GM04504 (cell line): ENCODE measurements at places on chromosomes 2 and 18.

GRCh38 chr2:240149943-240150784 lies 9.7 kb upstream of the OTOS start:
- no peak for DNase-seq

GRCh38 chr18:22169889-22170420 lies 566 bp downstream of the GATA6 start:
- no peak for DNase-seq

DNA sequence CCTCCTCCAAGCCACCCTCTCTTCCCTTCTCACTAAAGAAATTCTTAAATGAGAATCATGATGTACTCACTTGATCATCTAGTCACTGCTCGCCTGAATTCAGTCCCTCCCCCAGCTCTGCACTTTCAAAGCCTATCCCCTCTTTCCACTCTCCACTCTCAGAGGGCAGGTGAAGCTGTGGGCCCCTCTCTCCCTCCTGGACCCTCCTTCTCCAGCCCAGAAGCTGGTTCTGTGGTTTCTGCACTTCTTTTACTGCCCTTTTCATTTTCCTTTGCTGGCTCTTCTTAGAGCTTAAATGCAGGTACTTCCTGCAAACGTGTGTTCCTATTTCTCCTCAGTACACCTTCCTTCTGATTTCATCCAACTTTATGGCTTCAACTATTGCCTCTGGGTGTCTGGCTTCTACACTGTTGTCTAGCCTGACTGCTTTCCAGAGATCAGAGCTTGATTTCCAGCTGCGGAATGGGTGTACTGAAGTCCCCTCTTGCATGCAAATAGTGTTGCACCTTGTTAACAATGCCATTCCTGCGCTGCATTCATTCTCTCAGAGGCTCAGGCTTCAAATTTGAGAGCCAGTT lies 15.3 kb upstream of the TXNDC2 start:
- no peak for DNase-seq

DNA sequence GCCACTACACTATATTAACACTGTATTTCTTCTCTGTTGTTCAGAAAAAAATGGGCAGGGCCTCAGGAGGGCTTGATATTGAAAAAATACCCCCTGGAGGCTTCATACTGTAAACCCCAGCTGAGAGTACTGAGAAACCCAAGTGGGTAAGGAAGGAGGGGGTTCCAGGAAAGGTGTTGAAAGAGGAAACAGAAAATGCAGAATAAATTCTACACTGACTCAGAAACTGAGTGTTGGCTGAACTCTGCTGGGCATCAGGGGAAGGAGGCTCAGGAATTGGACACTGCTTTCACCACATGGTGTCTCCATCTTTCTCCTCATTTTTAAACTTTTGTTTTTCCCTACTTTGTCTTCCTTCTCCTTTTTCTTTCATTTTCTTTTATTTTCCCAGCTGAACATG lies 253.7 kb downstream of the DYM start:
- no peak for DNase-seq

- no peak for DNase-seq
Measured at GRCh38 chr2:176171351-176172006, 14.4 kb downstream of the HOXD3 start.

DNA sequence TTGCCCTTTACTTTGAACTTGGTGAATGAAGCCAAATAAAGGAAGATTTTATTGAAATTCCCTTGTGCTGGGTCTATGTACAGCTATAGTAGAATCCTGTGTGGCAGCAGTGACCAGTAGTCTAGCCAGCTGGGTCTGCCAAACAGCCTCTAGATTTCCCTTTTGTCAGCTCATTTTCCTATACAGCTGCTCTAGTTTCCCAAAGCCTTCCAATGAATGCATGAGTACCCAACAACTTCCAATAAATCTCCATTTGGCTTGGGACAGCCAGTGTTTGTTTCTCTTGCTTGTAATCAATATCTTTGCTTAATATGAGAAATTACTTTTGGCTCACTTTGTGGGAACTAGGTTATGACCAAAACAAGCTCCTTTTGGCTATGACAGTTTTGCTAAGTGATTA lies 43.6 kb downstream of the SCN9A start:
- no peak for DNase-seq

GRCh38 chr2:225378984-225379383 lies 20.5 kb upstream of the NYAP2 start:
- DNase-seq: no peak

GRCh38 chr18:26642440-26643348 lies 94.3 kb upstream of the KCTD1 start:
- no peak for DNase-seq

DNA sequence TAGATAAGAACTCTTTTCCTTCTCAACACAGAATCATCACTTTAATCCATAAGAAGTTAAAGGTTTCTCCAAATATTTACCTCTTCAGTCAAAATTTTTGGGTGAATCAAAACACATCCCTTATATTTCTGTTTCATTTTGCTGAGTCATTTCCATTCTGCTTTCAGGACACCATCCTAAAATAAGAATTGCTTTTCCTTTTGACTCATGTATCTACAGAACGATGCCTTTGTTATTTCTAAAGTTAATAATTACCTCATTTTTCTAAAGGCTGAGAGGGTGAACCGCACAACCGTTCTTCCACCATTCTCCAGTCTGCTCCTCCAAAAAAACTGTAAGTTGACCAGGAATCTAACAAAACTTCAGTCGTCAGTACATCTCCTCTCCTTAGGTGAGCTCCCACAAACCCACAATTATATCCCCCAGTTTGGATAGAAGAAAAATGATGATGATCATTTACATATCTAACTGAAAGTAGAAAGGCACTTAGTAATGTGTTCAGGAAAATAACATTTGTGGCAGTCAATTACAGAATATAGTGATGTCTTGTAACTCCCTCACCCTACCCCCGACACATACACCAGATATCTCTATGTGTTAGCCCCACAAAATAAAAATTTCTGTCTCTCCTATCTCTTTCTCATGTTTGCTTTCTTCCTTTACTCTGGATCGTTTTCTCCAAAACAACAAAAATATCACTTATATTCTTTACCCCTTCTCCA lies 162.5 kb downstream of the RAD51AP2 start:
- DNase-seq: no peak

GRCh38 chr2:96841701-96842495 lies 1.9 kb downstream of the ANKRD23 start:
- no peak for DNase-seq

GRCh38 chr2:240728361-240728760 lies 36.7 kb downstream of the AQP12A start:
- DNase-seq: no peak

DNA sequence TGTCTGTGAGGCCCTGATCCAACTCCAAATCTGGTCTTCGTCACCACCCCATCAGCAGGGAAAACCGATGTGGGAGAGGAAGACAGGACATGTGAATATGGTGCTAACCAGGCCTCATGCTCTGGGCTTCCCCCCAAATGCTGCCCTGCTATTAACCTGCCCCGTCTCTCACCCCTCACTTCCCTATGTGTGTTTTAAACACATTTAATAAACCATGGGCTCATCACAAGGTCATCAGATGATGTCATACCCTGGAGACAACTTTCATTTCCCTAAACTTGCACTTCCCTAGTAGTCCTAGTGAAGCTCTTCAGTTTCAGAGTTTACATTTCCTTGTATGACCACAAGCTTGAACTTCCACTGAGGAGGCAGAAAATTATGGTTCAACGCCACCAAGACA lies 49.9 kb downstream of the CD8B2 start:
- no peak for DNase-seq

DNA sequence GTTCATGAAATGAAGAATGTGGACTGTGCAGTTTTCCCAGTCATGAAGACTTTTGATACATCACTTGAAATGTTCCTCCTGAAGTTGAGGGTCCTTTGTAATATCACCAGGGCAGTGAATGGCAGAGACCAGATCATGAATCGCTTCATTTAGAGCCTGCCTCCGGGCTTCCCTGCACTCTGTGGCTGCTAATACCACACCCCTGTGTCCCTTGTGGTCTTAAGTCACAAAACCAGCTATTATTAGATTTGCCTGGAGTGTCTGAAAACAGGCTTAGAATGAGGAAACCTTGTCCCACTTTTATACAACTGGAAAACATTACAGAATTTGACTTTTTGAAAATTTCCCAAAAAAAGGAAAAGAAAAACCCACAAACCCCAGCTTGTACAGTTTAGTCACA lies 147.9 kb downstream of the MGAT5 start:
- DNase-seq: no peak

DNA sequence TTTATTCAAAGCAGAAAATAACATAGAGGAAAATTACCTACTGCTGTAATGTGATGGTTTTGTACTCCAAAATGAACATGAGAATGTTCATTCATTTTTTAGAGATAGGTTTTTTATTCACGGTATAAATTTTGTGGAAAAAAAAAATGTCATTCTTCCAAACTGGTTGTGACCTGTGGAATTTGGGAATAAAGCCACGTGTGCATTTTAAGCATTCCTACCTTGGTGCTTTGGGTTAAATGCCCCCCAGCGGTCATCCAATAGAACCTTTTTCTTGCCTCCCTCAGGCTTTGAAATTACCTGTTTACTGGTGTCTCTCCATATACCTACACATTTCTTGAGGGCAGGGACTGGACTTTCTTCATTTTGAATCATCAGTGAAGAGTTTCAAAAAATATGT lies 740.7 kb downstream of the DPP10 start:
- DNase-seq: no peak

DNA sequence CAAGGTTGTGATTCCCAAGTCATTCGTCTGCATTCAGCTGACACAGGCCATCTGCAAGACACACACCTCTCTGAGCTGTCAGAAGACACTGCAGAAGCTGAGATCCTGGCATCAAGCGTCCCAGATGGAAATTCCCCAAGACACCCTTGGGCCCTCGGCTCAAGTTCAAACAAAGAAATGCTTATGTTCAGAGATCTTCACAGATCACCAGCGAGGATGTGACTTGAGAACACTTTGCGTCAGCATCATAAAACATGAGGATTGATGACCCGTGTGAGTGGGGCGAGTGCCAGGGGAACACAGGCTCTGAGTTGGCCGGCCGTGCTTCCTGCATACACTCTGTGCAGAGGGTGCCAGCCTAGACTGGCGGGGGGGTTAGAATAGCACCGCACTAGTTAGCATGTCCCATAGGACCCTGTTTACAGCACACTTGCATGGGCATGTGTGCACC lies 36.8 kb downstream of the KCNIP3 start:
- peak; percentile 99 for DNase-seq

DNA sequence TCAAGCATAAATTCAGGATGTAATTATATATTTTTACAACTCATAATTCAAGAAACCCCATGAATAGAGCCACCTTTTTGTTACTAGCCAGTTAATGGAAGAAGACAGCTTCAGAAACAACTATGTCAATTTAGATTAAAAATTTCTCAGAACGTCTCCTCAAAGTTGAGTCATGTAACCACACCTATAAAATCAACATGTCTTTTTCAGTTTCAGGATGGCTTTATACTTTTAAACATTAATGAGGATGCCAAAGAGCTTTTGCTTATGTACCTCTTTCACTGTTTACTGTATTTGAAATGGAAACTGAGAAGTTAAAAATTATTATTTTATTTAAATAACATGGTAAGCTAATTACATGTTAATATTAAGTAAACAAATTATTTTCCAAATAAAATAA lies 280.1 kb downstream of the PTH2R start:
- no peak for DNase-seq

- no peak for DNase-seq
Measured at GRCh38 chr2:63078852-63079606, 28.4 kb downstream of the OTX1 start.

- DNase-seq: no peak
Measured at GRCh38 chr2:45354776-45355175, 256.3 kb downstream of the SRBD1 start.

DNA sequence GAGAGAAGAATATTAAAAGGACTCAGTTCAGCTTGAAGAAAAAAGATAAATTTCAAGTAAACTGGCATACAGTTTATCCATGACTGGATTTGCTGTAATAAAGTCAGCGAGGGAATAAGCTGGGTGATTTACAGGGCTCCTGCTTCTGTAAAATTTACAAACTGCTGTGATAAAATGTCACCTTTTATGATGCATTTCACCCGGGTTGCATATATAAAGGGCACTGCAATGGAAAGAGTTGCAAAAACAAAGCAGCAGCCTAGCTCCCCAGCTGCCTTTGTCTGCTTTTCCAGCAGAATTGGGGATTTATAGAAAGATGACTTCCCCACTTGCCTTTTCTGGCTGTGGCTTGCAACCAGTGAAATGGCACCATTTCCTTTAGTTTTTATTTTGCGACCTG lies 132.5 kb upstream of the LHCGR start:
- DNase-seq: no peak

GRCh38 chr2:162509288-162509968 lies 165.5 kb downstream of the GCA start:
- DNase-seq: no peak

- DNase-seq: no peak
Measured at GRCh38 chr2:924701-925100, 25.9 kb upstream of the SNTG2 start.

DNA sequence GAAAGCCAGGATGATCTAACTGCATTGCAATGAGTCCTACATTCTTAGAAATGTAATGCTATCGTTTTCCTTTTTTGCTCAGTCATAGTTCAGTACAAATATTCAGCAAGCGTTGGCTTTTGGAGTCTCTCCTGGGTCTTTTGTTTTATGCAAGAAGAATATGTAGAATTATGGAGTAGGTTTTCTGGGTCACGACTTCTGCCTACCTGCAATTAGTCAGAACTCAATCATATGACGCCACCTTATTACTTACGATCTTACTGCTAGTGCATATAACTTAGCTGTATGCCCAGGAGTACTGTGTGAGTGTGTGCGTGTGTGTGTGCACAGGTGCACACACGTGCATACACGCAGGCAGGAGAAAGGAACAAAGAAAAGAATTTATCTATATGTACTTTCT lies 640.2 kb downstream of the STK39 start:
- no peak for DNase-seq

- DNase-seq: no peak
Measured at GRCh38 chr2:73033766-73034381, 37.6 kb downstream of the SFXN5 start.

GRCh38 chr2:174376967-174377366 lies 18.6 kb upstream of the SCRN3 start:
- DNase-seq: no peak

GRCh38 chr18:24064391-24065100 lies 50.0 kb downstream of the TTC39C start:
- DNase-seq: no peak

DNA sequence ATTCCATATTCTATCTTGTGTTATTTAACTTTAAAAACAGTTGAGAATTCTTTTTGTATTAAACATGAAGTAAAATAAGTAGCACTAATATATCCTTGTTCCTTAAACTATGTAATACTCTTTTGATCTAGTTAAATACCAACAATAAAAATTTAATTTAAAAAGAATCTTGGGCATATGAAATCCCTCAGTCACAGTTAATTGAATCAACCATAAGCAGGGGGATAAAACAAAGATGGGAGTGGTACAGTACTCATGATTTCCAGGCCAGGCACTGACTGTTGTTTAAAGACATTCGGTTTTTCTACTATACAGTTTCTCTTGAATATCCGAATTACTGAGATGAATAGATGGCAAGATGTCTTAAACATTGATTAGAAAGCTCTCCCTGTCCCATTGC lies 99.5 kb downstream of the TAF4B start:
- no peak for DNase-seq

- DNase-seq: no peak
Measured at GRCh38 chr2:11527001-11527400, 6.8 kb upstream of the GREB1 start.

- DNase-seq: no peak
Measured at GRCh38 chr2:240379089-240379636, 56.3 kb upstream of the GPC1 start.

- DNase-seq: no peak
Measured at GRCh38 chr18:55641486-55641885, 53.5 kb upstream of the TCF4 start.

- DNase-seq: no peak
Measured at GRCh38 chr18:59219672-59220163, at the start of gene GRP. TSS of gene GRP (plus strand) at chr18:59220158. CDS start at chr18:59220266, 108 bp downstream.

- no peak for DNase-seq
Measured at GRCh38 chr2:75523313-75524275, 37.1 kb downstream of the EVA1A start.
